ENCODE measurements at places on chromosomes 2 and 18.

DNA sequence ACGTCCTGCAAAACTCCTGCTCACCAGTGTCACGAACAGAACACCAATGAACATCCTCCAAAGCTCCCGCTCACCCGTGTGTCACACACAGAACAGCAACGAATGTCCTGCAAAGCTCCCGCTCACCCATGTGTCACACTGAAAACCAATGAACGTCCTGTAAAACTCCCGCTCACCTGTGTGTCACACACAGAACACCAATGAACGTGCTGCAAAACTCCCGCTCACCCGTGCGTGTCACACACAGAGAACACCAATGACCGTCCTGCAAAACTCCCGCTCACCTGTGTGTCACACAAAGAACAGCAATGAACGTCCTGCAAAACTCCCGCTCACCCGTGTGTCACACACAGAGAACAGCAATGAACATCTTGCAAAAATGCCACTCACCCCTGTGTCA, 20.5 kb upstream of the FAM110C start:
- DNase-seq: no peak

GRCh38 chr18:12239431-12239830, 14.7 kb upstream of the CIDEA start:
- no peak for DNase-seq

- no peak for DNase-seq
Observed at GRCh38 chr2:211103989-211104388, 547.6 kb downstream of the CPS1 start.

DNA sequence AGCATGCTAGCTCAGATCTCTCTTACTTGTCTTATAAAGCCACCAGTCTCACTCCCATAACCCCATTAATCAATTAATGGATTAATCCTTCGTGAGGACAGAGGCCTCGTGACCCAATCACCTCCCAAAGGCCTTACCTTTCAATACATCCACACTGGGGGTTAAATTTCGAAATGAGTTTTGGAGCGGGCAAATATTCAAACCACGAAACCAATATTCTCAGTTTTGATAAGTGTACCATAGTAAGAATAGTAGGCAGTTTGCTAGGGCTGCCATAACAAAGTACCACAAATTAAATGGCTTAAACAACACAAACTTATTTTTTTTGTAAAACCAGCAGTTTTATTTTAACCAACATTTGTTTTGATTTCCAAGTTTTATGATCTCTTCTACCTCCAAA, 15.2 kb downstream of the HIBCH start:
- no peak for DNase-seq

GRCh38 chr2:146777181-146777580, 1067.6 kb upstream of the ACVR2A start:
- no peak for DNase-seq

DNA sequence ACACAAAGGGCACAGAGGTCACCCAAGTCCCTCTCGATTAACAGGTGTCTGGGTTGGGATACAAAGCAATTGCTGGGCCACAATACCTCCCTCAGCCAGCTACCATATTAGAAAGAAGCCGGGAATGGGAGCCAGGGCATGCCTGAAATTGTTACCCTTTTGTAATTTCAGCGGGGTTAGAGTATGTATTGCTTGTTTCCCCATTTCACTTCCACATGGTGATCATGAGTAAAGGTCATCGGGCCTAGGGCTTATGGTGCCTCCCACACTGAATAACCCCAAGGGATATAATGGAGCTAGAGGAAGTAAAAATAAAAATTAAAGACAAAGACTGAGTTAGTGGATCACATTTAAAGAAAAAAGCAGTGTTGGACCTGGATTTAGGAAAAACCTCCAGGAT, 437.2 kb upstream of the KLHL29 start:
- no peak for DNase-seq

DNA sequence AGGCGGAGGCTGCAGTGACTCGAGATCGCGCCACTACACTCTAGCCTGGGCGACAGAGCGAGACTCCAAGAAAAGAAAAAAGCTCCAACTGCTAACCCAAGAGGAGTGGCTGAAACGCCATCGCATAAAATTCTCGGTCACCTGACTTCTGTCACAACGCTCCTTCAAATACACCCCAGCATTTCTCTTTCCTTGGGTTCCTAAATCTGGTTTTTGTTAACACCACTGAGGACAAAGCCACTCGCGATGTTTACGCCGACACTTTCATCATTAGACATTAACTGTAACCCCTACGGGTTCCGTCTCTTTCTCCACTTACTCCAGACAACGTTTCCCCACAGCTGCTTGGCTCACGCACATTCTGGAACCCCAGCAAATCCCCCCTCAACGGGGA, 679 bp downstream of the CLK1 start:
- peak; percentile 42 for DNase-seq

DNA sequence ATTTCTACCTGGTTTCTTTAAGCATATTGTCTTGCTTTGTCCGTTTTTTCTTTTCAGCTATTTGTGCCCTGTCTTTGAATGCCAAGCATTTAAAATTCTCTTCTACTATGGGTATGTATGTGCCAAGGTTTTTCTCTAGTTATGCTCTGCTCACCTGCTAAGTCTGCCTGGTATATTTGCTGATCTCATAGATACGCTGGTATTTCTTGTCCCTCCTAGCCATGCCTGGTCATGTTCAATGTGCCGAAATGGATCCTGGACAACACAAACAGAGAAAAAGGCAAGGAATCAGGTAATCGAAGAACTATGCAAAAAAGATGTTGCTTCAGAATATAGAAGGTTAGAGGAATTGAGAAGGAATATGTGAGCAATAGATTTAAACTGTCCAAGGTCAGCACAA, 14.9 kb upstream of the KDM3A start:
- DNase-seq: no peak

DNA sequence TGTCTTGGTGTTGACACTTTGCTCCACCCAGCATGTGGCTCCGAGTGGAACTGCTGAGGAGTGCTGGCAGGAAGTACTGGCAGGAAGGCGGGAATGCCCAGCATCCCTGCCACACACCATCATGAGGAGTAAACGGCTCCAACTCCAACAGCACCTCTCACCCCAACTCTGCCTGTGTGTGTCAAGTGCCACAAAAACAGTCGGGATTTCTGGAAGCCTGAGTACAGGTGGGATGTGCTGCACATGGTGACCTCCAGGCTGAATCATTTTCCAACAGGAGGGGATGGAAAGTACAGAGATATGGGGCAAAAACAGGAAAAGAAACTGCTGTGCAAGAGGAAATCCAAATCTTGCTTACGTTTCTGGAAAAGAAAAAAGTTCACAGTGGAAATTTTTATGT, 53.6 kb downstream of the PARD6G start:
- DNase-seq: no peak

DNA sequence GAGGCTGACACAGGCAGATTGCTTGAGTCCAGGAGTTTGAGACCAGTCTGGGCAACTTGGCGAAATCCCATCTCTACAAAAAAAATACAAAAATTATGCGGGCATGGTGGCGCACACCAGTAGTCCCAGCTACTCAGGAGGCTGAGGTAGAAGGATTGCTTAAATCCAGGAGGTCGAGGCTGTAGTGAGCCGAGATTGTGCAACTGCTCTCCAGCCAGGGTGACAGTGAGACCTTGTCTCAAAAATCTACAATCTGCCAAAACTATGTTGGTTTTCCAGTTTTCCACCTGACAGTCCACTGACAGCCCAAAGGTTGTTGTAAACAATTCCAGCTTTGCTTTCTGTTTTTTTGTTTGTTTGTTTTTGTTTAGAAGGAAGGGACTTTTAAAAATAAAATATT, 51.3 kb downstream of the KCMF1 start:
- DNase-seq: no peak

DNA sequence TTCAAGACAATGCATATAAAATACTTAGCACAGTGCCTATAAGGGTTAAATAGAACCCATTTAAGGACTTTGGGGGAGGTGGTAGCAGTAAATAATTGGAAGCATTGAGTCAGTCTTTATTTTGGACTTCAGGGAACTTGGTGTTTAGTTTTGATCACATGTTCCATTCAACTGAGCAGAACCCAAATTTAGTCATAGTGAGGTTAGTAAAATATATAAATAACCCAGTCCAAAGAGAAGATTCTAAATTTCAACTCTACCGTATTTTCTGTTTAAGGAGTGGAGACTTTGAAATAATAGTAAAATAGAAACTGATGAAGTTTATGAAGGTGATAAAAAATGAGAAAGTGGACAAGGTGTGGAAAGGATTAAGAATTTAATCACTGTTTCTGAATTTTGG, 19.7 kb downstream of the TWSG1 start:
- no peak for DNase-seq

DNA sequence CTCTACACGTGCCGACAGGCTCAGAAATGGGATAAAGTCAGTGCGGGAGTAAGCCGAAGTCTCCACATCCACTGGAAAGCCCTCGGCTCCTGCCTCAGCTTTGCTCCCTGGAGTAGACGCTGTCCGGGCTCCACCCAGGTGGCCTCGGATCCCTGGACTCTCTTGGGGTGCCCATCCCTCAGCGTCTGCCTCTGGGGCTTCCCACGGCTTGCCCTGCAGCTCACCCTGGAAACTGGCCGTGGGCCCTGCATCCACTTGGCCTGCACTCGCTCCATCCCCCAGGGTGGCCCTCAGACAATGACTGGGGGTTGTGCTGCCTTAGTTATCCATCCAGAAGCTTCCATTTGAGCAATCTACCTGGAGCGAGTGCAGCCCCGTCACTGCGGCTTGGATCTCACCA, 36.2 kb upstream of the TAF1B start:
- no peak for DNase-seq

- DNase-seq: peak; percentile 63
Observed at GRCh38 chr2:96816127-96816835, at the start of gene CNNM3. Gene CNNM3 (plus strand): TSS chr2:96816268. CDS start chr2:96816278, 10 bp downstream.

DNA sequence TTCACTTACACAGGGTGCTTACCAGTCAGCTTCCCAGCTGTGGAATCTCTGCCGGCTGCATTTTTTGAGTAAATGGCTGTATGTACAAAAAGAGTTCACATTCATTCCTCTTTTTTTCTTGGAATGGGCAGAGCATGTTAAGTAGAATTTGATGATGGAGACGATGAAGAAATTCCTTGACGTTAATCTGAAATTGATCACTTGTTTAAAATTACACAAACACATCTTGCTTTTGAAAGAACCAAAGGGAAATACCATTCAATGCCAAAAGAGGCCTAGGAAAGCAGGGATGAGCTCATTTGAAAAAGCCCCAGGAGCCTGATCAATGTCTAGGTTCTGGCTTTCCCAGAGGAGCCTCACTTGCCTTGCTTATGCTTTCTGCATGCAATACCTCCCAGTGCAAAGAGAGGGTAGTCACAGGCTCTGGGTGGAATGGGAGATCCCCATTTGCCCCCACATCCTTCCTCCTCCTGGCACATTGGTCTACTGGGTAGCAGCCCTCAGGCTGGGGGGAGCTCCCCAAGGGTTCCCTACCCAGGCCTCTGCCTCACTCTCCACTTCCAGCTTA, 12.3 kb upstream of the SMAD7 start:
- no peak for DNase-seq

- DNase-seq: no peak
Observed at GRCh38 chr18:26642440-26643348, 94.3 kb upstream of the KCTD1 start.

GRCh38 chr18:44811572-44812125, 131.0 kb downstream of the SETBP1 start:
- no peak for DNase-seq

- no peak for DNase-seq
Observed at GRCh38 chr2:210611466-210611865, 55.1 kb downstream of the CPS1 start.

GRCh38 chr2:208025814-208026184, 472 bp upstream of the PLEKHM3 start:
- DNase-seq: no peak

DNA sequence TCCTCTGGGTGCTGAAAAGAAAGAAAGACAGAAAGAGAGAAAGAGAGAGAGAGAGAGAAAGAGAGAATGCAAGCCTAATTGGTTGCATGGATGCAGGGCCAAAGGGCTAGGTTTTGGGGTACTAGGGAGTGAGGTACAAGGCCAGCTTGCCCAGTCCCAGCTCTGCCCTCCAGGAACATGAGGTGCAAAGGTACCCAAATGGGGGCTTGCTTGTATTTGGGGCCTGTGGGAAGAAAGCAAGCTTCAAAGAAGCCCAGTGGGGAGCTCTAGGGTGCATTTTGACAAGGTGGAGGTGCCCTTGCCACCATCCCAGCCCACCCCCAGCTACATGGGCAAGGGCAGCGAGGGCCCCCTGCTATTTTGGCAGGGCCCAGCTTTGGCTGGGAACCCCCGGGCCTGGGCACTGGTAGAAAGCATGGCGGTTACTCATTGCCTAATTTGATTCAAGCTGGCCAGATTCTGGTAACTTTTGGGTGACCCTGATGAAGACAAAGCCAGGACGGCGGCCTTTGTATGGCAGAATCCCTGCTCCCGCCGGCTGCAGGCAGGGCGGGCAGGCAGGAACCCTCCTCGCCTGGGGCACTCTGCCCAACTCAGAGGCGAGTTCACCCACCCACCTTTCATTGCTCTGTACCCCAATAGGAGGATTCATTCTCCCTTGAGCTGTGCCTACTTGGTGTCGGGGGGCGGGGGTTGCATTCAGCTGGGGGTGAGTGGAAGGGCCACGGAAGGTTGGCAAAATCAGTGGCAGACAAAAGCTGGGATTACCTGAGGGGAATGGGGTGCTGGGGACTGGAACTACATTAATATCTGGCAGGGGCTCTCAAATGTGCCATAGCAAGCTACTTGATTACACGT, 537 bp upstream of the HOXD4 start:
- no peak for DNase-seq

DNA sequence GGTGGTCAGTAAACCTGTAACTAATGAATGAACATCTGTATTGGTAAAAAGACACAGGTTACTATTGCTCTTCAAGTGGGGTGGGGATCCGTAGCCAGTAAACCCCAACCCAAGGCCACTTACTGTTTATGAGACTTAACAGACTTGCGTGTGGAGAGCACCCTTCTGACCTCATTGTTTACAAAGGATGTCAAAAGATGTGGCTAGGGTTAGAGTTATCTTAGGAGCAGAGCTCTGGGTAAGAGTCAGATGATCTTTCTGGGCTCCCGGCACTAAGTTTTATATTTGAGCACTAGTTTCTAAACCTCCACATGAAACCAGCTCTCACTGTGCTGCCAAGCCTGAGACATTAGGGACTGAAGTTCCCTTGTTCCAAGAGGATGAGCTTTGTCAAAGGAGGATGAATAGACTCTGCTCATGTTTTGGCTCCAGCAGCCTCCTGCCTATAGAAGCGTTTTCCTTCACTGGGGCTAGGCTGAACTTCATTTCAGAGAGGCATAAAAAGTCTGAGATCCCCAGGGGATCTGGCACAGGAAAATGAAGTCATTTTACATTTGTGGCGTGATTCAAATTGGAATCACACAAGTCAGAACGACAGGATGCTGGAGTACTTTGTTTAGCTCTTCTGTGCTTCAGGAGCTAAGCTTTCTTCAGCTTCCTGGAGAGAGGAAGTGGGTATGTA, 403.1 kb upstream of the TRIB2 start:
- no peak for DNase-seq

GRCh38 chr2:235270956-235271355, 222.9 kb upstream of the AGAP1 start:
- no peak for DNase-seq

DNA sequence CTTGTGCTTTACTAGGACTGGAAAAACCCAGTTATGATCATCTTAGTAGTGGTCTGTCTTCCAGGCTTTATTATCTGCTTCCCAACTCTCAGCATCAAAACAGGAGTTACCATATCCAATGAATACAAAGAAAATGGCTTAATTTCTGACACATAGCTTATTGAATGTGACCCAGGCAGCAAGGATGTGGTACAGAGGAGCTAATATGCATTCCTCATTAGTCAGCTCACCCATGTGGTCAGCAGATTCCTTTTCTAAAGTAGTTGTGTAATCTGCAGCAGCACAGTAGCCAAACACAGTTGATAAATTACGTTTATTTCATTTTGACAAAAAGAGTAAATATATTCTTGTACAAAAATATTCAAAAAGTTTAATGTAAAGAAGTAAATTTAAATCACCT, 43.6 kb downstream of the TSPYL6 start:
- DNase-seq: no peak

- DNase-seq: no peak
Observed at GRCh38 chr2:84816426-84817026, 64.4 kb downstream of the TRABD2A start.

All from NCI-H748 treated with DMSO at 0.1 percent for 48 hours (cell line).